Forelimb muscle (tissue), 1 donor: ENCODE measurements at places on chromosomes 3 and 15. TPM values are rescaled to one million over a fixed set of nuclear protein-coding genes. Genes with fewer than 3 reads are reported as not detected.

- DNase-seq, result no peak
Measured at GRCh38 chr15:94682171-94682570, 450.8 kb downstream of the MCTP2 start.

DNA sequence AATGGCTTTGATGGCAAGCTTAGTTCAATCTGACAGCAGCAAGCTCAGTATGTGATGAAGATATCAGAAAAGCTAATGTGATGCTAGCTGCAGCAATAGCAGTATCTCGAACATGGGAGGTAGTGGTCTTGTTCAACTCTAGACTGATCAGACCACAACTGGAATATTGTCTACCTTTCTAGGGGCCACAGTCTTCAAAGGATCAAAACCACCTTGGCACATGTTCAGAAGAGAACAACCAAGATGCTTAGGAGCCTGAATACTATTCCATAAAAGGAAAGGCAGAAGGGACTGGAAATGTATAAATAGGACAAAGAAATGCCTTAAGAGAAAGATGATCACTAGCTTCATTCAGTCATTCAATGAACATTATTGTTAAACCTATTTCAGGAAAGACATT, 2.3 kb downstream of the C3orf70 start:
- no peak for DNase-seq

DNA sequence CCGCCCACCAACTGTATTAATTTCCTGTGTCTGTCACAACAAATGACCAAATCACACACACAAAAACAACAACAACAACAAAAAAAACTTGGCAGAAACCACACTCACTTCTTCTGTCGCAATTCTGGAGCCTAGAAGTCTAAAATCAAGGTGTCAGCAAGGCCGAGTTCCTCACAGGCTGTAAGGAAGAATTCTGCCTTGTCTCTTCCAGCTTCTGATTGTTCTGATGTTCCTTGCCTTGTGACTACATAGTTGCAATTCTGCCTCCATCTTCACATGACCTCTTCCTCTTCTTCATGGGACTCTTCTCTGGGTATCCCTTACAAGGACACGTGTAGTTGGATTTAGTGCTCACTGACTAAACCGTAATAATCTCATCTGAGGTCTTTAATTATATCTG, 61.4 kb downstream of the IL12A start:
- no peak for DNase-seq

DNA sequence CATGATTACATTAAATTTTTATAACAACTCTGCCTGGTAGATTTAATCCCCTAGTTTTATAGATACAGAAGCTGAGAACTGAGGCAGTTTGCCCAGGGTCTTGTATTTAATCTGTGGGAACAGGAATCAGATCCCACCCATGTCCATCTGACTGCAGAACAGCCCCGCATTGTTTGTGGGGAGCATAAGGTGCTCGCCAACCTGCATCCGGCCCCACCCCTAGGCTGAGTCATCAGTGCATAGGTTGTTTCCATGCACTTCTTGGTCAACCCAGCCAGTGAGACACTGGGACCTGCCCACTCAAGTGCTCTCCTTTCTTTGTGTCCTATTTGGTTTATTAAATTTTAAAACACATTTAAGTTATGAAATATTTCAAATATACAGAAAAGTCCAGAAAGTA, 266.2 kb downstream of the OPA1 start:
- DNase-seq, result no peak

DNA sequence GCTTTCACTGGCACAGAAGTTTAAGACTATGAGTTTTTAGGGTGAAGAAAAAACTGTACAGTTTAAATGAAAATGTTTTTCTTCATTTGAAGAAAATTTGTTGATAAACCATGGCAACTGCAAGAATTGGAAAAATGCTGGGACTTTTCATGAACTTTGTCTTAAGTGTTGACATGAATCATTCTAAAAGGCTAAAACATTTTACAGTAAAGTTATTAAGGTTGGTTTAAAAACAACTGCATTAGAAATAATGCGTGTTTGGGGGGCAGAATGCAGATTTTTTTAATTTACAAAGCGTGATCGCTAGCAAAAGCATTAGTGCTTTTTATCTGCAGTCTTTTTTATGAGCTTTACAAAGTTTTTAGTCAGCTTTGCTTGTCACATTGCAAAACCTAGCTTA, 601.9 kb upstream of the TGFBR2 start:
- no peak for DNase-seq

GRCh38 chr15:66934868-66935520, 130.4 kb upstream of the SMAD3 start:
- no peak for DNase-seq

GRCh38 chr3:151550025-151550618, 89.3 kb upstream of the IGSF10 start:
- no peak for DNase-seq

GRCh38 chr3:16229681-16230080, 35.1 kb downstream of the DPH3 start:
- no peak for DNase-seq

DNA sequence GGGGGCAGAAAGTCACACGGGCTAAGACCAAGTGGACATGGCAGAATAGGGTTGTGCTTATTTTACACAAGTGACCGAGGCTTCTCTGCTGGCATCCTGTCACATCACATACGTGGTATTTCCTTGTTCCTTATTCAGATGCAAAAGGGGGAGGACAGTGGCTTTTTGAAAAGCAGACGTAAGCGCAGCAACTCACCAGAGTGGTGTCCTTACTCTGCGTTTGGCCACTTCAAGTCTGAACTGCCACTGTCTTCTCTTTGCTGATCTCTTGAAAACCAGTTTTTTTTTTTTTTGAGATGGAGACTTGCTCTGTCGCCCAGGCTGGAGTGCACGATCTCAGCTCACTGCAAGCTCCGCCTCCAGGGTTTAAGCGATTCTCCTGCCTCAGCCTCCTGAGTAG, 113.2 kb downstream of the SOX2 start:
- no peak for DNase-seq

GRCh38 chr3:46566040-46566641, at the start of gene LRRC2:
TSS of gene LRRC2 (minus strand) at chr3:46566302. CDS start at chr3:46551591, 14,711 bp downstream.
- peak; percentile 40 for DNase-seq

DNA sequence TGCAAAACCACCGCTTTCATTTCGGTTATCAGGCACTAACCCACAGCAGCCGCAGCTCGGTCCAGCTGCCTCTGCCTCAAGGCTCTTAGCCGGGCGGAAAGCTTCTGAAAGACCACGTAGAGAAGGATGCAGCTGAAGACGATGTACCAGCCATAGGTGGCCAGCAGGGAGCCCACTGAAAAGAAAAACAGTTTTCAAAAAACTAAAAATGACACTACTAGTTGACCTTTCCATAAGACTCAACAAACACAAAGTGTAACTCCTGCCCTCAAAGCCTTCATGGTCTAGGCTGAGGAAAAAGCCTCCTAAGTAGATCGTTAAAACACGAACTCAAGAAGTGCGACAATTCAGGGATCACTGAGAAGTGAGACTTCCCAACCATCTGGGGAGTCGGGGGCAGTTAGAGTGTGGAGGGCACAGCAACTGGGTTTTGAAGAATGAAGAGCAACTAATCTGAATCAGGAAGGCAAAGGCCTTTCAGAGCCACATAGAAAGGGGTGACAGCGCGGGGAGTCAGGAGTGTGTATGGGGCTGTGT, 716 bp downstream of the SELENOS start:
- DNase-seq, result no peak

The SUSD5 gene
- 1.8 TPM for polyA plus RNA-seq

The HES1 gene
- 30.3 TPM for polyA plus RNA-seq

The CEP97 gene
- polyA plus RNA-seq, result 12.5 TPM
